Right atrium auricular region (tissue), 2 donors: ENCODE measurements at places on chromosomes 16 and 17. TPM values are rescaled to one million over a fixed set of nuclear protein-coding genes. Genes with fewer than 3 reads are reported as not detected.

Gene CACNA1H
- 9.4 TPM for total RNA-seq

Gene PRKCB
- 0.93 TPM for total RNA-seq

Gene GRAPL
- not detected for total RNA-seq

Gene AURKB
- not detected for total RNA-seq

Gene ALOXE3
- not detected for total RNA-seq

Gene TPSG1
- total RNA-seq, result not detected

Gene MMP28
- total RNA-seq, result 14.9 TPM

Gene SCNN1G
- not detected for total RNA-seq

Gene CACNG1
- total RNA-seq, result not detected

- no peak for DNase-seq
Observed at GRCh38 chr16:2816751-2817339, at the start of gene PRSS21. TSS of gene PRSS21 (plus strand) at chr16:2817237. CDS start at chr16:2817269, 32 bp downstream.

DNA sequence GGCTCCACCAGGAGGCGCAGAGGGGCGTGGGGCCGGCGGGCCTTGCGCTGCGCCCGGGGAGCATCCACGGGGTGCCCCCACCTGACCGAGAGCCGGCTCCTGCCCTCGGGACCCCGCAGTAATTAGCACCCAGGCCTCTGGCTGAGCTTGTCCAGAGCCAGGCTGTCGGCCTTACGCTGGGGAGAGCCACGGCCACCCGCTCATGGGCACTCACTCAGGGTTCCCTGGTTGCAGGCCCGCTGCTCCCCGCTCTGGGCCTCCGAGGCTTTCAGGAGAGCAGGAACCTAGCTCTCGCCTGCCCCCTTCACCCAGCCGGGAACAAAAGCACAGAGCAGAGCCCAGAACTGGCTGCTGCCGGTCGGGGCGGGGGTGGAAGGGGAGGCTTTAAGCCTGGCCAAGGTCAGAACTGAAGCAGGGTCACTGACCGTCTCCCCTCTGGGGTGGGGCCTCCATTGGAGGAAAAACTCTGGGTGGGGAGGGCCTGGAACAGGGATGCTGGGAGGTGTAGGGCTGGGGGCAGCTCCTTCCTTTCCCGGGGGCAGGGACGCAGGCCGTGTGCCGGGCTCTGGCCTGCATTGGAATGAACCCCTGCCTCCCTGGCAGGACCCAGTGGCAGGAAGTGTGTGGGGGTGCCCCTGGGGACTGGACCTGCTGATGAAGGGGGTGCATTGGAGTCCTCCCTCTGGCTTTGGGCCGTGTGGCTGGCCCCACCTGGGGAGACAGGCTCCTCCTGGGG lies 12.3 kb downstream of the GLIS2 start:
- peak; percentile 89 for DNase-seq

GRCh38 chr16:1781758-1782407 lies 488 bp downstream of the SPSB3 start:
- no peak for DNase-seq

- no peak for DNase-seq
Observed at GRCh38 chr17:68449021-68449739, 8.1 kb downstream of the WIPI1 start.

GRCh38 chr16:57788252-57788841 lies 13.9 kb downstream of the KIFC3 start:
- DNase-seq, result no peak

- no peak for DNase-seq
Observed at GRCh38 chr16:73420676-73421075, 372.7 kb upstream of the ZFHX3 start.

DNA sequence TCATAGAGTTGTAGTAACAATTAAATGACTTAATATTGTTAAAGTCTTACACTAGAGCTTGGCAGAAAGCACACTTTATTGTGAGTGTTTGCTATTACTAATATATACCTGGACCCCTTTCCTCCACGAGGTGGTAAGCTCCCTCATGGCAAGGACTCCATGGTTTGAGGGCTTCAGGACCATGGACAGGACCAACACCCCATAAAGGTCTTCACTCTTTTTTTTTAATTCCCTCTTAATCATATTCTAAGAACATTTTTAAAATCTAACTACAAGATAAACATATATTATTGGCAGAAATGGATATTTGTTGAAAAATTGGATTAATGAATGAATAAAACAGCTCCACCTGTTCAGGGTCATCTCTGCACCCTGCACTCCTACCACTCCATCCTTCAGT lies 154.5 kb downstream of the CBLN1 start:
- DNase-seq, result no peak

- DNase-seq, result no peak
Observed at GRCh38 chr17:69690531-69690930, 276.0 kb downstream of the MAP2K6 start.

- DNase-seq, result no peak
Observed at GRCh38 chr16:9219813-9220212, 128.4 kb downstream of the HAPSTR1 start.

DNA sequence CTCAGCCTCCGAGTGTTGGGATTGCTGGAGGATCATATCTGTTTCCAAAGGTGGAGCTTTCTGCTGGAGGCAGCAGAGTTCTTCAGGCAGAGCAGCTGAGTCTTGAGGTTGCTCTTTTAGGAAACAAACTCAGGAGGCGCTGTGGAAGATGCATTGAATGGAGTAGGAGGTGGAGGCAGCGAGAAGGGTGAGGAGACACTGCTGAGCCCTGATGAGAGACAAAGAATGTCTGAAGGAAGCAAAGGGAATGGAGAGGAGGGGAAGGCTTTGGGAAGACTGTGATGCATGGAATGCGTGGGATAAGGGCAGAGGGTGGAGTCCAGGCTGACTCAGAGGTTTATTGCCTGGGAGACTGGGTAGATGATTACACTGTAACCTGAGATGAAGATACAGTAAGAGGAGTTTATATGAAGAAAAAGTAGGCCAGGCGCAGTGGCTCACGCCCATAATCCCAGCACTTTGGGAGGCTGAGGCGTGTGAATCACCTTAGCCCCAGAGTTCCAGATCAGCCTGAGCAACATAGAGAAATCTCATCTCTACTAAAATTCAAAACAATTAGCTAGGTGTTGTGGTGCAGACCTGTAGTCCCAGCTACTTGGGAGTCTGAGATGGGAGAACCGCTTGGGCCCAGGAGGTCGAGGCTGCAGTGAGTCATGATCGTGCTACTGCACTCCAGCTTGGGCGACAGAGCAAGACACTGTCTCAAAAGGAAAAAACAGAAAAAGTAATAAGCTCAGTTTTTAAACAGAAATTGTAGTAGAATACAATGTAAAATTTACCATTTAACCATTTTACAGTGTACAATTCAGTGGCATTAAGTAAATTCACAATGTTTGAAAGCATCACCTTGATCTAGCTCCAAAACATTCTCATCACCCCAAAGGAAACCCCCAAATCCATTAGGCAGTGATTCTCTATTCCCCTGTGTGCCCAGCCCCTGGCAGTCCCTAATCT lies 17.8 kb upstream of the TMEM219 start:
- DNase-seq, result no peak

DNA sequence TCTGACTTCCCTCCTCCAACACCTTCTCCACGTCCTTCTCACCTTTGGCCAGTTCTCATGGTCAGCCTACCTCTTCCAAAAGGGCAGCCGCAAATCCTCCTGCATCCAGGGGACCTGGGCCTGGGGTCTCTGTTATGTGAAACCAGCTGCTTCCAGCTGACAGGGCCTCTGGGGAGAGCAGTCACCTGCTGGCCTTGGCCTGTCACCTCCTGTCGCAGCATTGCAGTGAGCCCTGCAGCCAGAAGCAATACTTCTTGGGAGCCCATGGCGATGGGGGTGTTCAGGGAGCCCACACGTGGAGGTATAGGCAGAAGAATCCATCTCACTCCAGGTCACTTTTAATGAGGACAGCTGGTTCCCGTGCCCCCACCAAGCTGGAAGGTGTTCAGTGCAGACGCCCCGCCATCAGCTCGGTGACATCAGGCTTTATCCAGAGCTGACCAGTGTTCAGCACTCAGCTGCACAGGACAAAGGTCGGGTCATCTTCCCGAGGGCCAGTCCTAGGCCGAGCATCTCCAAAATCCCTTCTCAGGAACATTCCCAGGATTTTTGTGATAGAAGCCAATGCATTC lies 1.7 kb upstream of the SLC47A2 start:
- DNase-seq, result no peak

GRCh38 chr16:25729188-25729915 lies 37.6 kb downstream of the HS3ST4 start:
- DNase-seq, result no peak

DNA sequence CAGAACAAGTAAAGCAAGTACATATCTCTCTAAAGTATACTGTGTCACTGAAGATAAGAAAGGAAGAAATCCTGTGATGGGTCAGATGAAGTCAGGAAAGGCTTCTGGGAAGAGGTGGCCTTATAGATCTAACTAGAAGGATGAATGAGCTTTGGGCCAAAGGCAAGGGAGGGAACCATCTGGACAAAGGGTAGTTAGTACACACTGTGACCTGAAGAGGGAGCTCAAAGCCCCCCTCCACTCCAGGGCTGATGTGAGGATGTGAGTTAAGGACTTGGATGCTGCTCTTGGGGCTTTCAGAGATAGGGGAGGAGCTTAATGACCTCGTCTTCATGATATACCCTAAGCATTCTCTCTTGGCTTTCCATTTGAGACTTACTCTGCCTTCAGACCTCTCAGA lies 185.3 kb upstream of the CACNG3 start:
- DNase-seq, result peak; percentile 28

- DNase-seq, result no peak
Observed at GRCh38 chr16:13554005-13554404, 365.9 kb upstream of the ERCC4 start.

- DNase-seq, result no peak
Observed at GRCh38 chr17:9226794-9227135, 205.5 kb downstream of the NTN1 start.

DNA sequence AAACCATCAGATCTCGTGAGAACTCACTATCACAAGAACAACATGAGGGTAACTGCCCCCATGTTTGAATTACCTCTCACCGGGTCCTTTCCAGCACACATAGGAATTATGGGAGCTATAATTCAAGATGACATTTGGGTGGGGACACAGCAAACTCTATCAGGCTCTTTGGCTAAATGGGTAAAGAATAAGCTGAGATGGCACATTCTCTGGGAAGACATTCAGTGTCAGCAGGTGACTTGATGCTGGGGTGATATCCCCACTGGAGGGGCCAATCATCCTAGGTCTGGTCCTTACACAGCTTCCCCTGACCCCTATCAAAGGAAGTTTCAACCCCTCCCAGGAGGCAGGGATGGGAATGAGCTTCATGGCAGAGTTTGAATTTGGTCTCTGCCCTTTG lies 664.0 kb upstream of the EEF2KMT start:
- DNase-seq, result no peak

- no peak for DNase-seq
Observed at GRCh38 chr16:29025218-29025617, 40.4 kb downstream of the LAT start.

DNA sequence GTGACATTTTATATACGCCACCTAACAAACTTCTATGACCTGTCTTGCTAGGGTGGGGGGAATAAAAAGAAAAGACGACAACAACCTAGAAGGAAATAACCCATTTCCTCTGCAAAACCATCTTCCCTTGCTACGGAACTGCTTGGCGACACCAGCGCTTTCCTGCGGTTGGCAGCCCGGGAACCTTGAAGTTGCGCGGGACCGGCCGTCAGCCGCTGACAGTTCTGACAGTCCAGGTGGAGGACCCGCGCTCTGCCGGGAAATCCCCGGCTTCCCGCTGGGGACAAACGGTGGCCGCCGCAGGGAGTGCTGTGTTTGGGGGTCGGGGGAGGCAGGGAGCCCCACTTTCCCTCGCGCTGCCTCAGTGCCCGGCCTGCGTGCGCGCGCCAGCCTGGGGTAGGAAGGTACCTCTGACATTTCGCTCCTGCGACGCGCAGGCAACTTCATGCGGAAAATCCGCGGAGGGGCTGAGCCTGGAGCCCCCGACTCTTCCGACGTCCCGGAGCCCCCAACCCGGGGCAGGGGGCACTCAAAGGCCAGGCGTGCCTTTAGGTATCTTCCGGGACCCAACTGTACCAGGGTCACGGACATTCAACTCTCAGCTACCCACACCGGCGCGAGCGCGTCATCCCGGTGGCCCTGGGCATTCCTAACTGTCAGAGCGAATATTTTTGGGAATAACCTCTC lies 516 bp downstream of the SLC16A6 start:
- DNase-seq, result no peak

GRCh38 chr17:16969931-16970906 lies 1.7 kb downstream of the TNFRSF13B start:
- DNase-seq, result no peak

DNA sequence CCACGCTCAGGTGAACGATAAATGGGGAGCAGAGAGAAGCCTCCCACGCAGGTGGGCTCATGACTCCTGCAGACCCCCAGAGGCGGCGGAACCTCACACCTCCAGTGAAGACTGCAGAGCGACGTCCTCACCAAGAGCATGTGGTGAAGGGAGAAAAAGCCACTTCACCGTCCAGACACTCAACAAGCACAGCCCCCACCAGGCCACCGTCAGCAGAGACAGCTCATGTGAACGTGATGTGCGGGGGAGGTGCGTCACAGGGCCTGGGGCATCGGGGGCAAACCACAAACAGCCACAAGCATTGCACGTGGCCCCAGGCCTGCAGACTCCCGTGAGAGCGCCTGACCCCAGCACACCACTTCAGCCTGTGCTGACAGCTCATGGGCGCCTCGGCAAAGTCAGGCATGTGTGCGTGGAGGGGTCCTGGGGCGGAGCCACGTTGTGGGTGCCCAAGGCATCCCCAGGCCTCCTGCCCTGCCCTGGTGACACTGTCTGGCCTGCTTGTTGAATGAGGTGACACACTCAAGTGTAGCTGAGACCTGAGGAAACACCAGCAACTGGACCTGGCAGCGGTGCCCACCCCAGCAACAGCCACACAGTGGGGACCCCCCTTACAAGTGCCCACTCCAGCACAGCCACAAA lies 19.0 kb downstream of the LMF1 start:
- no peak for DNase-seq

DNA sequence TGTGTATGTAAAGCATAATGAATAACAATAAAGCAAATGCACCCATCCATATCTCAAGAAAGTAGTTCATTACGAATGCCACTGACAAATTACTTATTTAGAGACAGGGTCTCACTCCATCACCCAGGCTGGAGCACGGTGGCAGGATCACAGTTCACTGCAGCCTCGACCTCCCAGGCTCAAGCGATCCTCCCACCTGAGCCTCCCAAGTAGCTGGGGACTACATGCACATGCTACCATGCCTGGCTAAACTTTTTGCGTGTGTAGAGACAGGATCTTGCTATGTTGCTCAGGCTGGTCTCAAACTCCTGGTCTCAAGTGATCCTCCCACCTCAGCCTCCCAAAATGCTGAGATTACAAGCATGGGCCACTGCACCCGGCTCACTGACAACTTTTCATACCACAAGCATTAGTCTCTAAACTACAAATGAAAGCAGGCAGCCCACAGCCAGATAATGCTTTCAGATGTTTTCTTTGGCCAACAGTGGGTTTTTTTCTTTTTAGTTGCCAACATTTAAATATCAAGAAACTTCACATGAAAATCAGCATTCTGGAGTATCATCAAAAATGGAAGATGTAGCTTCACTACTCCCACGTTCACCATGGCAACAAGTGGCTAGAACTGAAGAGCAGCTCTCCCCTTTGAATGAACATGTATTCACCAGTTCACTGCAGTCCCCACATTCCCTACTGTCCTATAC lies 7.7 kb downstream of the ARHGAP17 start:
- DNase-seq, result no peak

DNA sequence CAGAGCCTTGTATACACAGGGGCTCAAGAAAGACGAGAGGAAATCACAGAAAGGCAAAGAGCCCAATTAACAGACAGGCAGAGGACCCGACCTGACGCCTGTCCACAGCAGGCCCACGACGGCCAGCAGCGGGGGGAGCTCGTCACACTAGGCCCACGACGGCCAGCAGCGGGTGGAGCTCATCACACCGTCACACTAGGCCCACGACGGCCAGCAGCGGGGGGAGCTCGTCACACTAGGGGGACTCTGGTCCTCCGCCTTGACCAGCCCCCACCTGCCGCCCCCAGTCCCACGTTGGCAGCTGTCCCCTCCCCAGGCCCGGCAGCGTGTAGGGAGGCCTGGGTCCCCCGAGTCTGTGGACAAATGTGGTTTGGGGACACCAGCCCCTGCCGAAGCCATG lies 23.7 kb upstream of the GNG13 start:
- DNase-seq, result no peak
